ENCODE measurements at places on chromosomes 2 and 18.

GRCh38 chr2:168529054-168529833 lies 73.2 kb downstream of the CERS6 start:
- no peak for DNase-seq

DNA sequence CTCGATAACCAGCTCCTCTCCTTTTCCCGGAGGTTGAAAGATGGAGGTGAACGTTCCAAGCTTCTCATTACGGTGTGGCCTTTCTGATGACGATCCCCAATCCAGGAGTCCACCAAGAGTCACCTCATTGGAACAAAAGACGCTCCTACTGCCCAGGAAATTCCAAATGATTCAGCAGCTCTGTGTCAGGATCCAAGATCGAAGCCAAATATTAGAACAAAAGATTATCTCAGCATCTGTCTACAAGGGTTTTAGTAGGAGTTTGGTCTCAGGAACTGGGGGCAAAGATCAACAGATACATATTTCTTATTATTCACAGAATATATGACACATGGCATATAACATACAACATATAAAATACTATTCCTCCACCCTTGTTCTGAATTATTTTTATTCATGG lies 161.1 kb upstream of the RAB12 start:
- no peak for DNase-seq

DNA sequence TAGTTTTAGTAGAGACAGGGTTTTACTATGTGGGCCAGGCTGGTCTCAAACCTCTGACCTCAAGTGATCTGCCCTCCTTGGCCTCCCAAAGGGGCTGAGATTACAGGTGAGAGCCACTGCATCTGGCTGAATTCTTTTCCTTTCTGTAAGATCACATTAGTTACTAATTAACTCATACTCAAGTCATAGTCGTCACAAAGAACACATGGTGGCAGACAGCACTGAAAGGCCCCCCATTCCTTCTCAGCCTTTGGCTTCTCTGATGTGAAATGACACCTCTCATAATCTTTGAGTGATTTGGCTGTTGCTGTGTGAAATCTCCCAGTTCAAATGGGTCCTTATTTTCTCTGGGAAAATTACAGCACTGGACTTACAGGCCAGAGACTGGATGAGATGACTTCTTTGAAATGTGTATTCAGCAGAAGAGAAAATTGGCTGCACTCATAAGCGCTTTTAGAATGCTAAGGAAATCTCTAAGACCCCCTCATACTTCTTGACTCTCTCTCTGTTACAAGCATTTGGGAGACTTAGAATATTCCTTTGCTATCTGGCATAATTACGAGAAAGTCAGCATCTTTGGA lies 764.8 kb downstream of the RNF144A start:
- no peak for DNase-seq

DNA sequence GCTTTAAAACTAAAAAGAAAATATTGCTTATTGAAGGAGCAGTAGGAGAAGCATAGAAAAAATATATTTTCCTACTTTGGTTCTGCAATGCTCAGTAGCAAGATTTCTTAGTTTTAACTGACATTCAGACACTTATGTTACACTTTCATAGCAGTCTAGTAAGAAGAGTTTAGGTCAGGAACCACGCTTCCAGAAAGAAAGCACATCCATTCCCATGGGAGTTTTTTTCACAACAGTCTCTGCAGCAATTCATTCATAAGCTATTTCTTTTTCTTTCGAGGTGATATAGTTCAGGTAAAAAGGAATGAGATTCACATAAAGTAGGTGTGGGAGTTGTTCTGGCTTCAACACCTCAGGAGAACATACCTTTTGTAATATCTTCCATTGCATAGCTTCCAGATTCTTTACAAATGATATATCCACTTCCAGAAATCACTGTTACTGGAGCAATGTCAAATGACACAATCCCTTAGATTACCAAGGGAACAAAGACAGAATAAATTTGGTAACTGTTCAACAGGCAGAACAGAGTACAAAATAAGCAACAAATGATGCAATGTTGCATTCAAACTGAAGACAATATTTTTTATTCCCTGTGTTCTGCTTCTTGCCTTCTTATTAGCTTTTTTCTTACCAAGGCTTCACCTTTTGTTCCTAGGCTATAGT lies 95.2 kb upstream of the GULP1 start:
- no peak for DNase-seq

DNA sequence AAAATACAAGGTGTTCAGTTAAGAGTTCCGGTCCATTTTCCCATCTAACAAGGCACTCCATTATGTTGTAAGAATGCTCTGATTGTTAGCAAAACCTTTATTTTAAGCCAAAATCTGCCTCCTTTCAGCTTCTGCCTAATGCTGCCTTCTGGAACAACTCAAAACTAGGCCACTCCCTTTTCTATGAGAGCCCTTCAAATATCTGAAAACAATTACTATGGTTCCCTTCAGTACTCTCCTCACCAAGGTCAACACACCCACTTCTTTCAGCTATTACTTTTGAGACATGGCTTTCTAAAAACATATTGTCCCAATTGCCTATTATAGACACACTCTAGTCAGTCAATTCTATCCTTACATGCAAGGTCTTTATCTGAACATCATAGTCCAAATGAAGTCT lies 429.4 kb downstream of the ERBB4 start:
- DNase-seq: no peak

DNA sequence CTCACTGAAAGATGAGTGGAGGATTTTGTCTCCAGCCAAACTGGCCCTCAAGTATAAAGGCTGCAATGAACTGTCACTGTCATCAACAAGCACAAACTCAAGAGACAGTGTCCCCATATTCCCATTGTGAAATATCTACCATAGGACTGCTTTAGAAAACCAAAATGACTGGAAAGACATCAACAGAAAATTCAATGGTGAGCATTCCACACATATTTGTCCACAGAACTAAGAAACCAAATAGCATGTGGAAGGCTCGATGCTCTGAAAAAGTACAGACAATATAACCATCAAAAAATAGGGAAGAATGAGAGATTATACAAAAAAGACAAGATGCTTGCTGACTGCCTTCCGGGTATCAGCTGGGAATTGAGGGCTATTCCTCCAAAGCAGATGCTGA lies 37.6 kb downstream of the TGFBRAP1 start:
- no peak for DNase-seq

- peak; percentile 8 for DNase-seq
Observed at GRCh38 chr2:240809276-240809675, 10.7 kb downstream of the KIF1A start.

DNA sequence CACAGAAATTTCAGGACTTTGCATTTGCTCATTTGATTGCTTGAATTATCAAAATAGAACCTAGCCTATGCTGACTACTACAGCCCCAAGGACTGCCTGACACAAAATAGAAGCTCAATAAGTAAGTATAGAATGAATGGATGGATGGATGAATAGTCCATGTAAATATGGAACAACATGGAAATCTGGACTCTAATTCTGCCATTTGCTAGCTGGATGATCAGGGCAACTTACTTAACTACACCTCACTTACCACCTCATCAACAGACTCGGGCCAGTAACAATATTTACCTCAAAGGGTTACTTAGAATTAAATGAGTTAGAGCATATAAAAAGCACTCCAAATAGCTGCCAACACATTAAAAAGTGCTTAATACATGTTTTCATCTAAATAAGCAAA lies 50.6 kb downstream of the NBAS start:
- no peak for DNase-seq

DNA sequence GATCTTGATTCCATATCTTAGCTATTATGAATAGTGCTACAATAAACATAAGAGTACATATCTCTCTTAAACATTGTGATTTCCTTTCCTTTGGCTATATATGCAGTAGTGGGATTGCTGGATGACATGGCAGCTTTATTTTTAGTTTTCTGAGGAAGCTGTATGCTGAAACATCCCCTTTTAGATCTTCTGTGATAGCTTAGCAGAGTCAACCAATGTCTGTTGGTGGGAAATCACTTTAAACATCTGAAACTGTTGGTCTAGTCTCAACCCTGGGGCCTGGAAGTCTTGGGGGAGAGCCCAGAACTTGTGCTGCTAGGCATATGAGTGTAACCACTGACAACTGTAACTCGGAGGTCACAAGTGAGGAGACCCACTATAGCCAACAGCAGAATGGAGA lies 378.6 kb upstream of the SLC14A2 start:
- DNase-seq: no peak

Data from activated T-cell treated with anti-CD3 and anti-CD28 coated beads, Interleukin-2, amount 50 U/mL, for 48 hours (primary cell).